ENCODE measurements at places on chromosomes 12 and 14. TPM values are rescaled to one million over a fixed set of nuclear protein-coding genes. Genes with fewer than 3 reads are reported as not detected.

Gene ALDH1L2
- 3.1 TPM for total RNA-seq

Gene TMEM229B
- 1.4 TPM for total RNA-seq

Gene SSTR1
- total RNA-seq, result 0.53 TPM

Gene AICDA
- total RNA-seq, result not detected

Gene CCDC198
- total RNA-seq, result not detected

Gene POTEG
- not detected for total RNA-seq

Gene KLRD1
- total RNA-seq, result 2.8 TPM

Gene RASSF9
- 8.6 TPM for total RNA-seq

Gene GPR84
- 4.4 TPM for total RNA-seq

Gene ADAMTS20
- total RNA-seq, result not detected

DNA sequence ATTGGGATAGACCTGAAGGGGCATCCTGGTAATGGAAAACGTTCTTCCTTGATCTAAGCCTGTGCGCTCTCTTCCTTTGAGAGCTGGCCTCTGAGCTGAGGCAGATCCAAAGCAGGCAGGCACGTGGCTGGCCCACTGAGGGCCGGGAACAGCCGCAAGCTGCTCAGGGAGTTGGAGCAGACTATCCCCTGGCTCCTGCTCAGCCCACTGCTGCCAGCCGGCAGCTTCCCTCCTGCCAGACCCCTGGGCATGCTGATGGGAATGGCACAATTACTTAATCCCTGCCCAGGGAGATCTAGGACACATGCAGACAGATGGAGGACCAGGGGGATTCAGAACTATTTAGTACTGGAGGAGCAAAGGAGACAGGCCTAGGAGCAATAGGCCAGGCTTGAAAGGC is 14.4 kb downstream of the NEUROD4 start:
- no peaks in the 10 kb centered on the region for H3K27me3 ChIP-seq
- H3K36me3 ChIP-seq, result no peaks in the 10 kb centered on the region
- H3K27ac ChIP-seq, result no peak overlapping the region
- no peaks in the 10 kb centered on the region for H3K4me1 ChIP-seq

DNA sequence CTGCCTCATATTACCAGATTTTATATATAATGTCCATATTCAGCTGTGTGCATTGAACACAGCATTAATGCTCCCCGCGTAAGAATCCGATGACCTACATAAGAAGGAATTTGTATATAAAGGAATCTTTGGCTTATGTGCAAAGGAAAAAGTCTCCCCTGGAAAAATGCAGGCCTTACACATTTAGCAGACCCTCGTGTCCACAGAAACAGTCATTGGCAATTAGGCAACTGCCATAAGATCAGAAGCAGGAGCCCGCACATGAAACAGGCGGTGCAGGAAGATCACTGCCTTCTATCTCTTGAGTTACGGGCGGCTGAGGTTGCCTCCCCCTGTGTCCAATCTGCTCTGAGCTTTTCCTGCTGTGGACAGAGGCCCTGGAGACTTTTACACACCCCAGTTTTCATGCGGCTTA is 63.2 kb upstream of the RFX4 start:
- no peak overlapping the region for H3K27ac ChIP-seq
- H3K4me3 ChIP-seq, result no peak overlapping the region
- H3K27me3 ChIP-seq, result no peaks in the 10 kb centered on the region
- H3K36me3 ChIP-seq, result no peaks in the 10 kb centered on the region

DNA sequence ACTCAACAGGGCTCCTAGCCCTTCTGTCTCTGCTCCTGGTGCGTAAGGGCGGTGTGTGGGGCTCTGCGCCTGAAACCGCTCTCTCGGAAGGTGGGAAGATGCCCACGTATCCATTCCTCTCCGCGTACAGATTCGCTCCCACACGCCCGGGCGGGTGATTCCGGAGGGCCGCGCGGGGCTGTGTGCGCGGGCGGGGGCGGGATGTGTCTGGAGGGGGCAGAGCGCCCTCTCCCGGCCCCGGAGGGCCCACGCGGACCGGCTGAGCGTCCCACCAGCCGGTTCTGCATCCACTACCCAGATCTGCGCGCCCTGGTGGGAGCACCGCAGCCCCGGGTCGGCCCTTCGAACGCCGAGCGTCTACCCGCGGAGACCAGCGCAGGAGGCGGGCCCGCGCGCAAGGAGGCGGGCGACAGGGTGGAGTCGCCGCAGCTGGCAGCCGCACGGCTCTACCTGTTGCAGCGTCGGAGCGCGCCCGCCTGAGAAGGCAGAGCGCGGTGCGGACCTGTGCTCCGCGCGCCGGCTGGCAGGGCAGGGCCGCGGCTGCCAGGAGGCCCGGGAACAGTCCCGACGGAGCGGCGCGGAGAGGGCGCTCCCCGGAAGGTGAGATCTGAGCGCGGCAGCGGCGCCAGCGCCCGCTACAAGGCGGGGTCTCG is 1.4 kb upstream of the KCNK13 start:
- H3K27me3 ChIP-seq, result peaks cover 9% of the 10 kb centered on the region
- peak; percentile 24 for DNase-seq
- H3K4me1 ChIP-seq, result peaks cover 29% of the 10 kb centered on the region
- H3K4me3 ChIP-seq, result peak overlapping the region; percentile 55

- H3K36me3 ChIP-seq, result no peaks in the 10 kb centered on the region
- no peaks in the 10 kb centered on the region for H3K27me3 ChIP-seq
- no peak overlapping the region for H3K4me3 ChIP-seq
- no peak overlapping the region for H3K27ac ChIP-seq
- DNase-seq, result no peak
These were observed 1245.6 kb upstream of the SEL1L start for GRCh38 chr14:82779301-82779700.

GRCh38 chr14:91140672-91141071 is 26.8 kb downstream of the DGLUCY start:
- peaks cover 9% of the 10 kb centered on the region for H3K4me1 ChIP-seq
- no peak overlapping the region for H3K4me3 ChIP-seq
- H3K36me3 ChIP-seq, result peaks cover 15% of the 10 kb centered on the region
- H3K27me3 ChIP-seq, result no peaks in the 10 kb centered on the region
- no peak for DNase-seq

DNA sequence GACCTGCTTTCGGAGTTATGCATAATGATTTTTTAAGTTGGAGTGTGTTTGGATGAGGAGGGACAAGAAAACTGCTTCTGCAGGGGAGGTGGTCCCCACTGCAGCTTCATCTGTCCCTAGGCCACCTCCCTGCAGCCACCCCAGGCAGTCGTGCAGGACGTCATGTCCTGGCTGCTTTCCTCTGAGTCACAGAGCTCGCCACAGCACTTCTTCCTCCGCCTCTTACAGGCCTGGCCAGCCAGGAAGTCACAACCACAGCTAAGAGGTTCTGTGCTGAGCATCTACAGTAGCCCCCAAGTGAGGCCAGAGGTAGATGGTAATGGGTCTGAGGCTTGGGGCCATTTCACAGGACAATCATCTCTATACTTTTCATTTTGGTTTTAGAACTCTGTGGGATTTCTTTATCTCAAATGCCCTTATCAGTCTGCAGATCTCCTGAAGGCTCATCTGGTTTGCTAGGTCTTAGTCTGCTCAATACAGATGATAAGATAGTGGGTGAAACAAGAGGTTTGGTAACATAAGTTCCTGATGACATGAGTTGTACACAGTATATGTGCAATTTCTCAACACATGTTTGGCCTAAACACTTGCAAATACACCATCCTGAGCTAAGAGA is 106.4 kb downstream of the ARF6 start:
- H3K4me3 ChIP-seq, result no peak overlapping the region
- no peaks in the 10 kb centered on the region for H3K36me3 ChIP-seq
- H3K27ac ChIP-seq, result peak overlapping the region; percentile 87
- DNase-seq, result peak; percentile 88

GRCh38 chr14:68749487-68750475 is 43.1 kb downstream of the ZFP36L1 start:
- no peak for DNase-seq
- peaks cover 3% of the 10 kb centered on the region for H3K4me1 ChIP-seq
- H3K36me3 ChIP-seq, result no peaks in the 10 kb centered on the region

DNA sequence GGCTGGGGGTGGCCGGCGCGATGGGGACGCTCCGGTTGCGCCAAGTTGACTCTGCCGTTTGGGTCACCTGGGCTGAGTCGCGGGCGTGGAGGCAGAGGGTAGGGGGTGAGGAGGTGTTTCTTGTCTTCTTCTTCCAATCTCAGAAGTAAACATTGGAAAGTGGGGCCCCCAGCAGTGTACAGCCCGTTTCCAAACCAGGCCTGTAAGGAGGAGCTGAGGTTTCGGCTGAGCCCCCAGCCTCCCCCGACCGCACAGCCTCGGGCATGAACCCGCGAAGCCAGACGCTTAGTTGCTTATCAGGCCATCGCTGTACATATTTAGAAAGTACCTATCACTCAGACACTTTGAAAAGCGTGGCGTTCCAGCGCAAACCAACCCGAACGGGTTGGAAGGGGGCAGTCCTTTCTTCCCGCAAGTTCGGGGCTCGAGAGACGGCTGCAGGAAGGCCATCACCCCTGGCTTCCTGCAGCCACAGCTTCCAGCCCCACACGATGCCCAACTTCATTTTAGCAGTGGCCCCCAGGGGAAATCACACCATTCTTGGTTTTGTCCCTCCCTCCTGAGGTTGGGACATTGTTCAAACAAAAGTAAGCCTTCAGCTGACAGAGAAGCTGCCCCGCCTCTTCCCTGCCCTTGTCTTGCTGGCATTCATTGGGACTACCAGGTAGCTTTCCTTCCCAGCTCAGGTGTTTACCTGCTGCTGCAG is 164.1 kb downstream of the ZFP36L1 start:
- no peaks in the 10 kb centered on the region for H3K27me3 ChIP-seq
- H3K4me3 ChIP-seq, result no peak overlapping the region
- H3K27ac ChIP-seq, result peak overlapping the region; percentile 25
- H3K36me3 ChIP-seq, result no peaks in the 10 kb centered on the region

GRCh38 chr14:66288511-66288910 is 197.7 kb upstream of the CCDC196 start:
- H3K27ac ChIP-seq, result no peak overlapping the region
- no peaks in the 10 kb centered on the region for H3K4me1 ChIP-seq
- DNase-seq, result no peak
- no peak overlapping the region for H3K4me3 ChIP-seq
- H3K27me3 ChIP-seq, result no peaks in the 10 kb centered on the region

- DNase-seq, result no peak
- no peak overlapping the region for H3K27ac ChIP-seq
- H3K4me3 ChIP-seq, result no peak overlapping the region
- no peaks in the 10 kb centered on the region for H3K27me3 ChIP-seq
These were observed 98.3 kb downstream of the LRRC74A start for GRCh38 chr14:76924371-76925096.

DNA sequence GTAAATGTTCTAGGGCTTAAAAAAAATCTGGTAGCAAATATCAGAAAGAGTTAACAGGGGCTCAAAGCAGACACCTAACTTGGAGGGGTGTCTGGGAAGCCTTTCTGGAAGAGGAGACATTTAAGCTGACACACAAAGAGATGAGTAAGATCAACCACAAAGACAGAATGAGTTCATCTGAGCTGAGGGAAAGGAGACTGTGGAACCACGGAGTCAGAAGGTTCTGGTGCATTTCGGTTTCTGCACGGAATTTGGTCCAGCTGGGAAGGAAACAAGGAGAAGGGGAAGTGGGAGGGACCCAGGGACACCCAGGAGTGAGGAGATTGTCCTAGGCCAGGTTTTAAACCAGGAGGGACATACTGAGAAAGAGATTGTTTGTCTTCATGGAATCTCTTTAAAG is 161.1 kb downstream of the PHETA1 start:
- H3K4me3 ChIP-seq, result no peak overlapping the region
- no peak overlapping the region for H3K27ac ChIP-seq
- no peak for DNase-seq
- H3K36me3 ChIP-seq, result no peaks in the 10 kb centered on the region

DNA sequence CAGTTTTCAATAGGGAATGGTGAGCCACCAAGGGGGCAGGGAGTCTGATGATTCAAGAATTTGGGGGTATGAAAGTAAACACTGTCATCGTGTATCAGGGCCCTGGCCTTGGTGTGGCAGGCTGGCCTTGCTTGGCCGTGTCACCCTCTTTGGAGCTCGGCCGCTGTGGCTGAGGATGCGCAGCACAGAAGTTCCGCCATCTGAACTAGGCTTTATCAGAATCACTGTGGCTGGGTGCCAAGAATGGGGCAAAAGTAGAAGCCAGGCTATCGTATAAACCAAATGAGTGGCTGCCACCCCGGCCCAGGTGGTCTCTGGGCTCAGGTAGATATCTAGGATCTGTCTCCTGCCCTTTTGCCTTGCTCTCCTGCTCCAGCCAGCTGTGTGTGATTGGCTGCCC is 137.4 kb downstream of the PAPOLA start:
- no peak overlapping the region for H3K27ac ChIP-seq
- no peaks in the 10 kb centered on the region for H3K27me3 ChIP-seq
- H3K36me3 ChIP-seq, result no peaks in the 10 kb centered on the region
- no peak overlapping the region for H3K4me3 ChIP-seq
